CD4-positive, alpha-beta T cell (primary cell): ENCODE measurements at places on chromosomes 4 and X.

- no peak for DNase-seq
Observed at GRCh38 chr4:42636645-42636949, 20.3 kb downstream of the ATP8A1 start.

GRCh38 chr4:123785538-123785937 is 388.9 kb downstream of the SPRY1 start:
- DNase-seq, result no peak

- DNase-seq, result no peak
Observed at GRCh38 chrX:145881175-145881995, 63.8 kb downstream of the SLITRK2 start.

DNA sequence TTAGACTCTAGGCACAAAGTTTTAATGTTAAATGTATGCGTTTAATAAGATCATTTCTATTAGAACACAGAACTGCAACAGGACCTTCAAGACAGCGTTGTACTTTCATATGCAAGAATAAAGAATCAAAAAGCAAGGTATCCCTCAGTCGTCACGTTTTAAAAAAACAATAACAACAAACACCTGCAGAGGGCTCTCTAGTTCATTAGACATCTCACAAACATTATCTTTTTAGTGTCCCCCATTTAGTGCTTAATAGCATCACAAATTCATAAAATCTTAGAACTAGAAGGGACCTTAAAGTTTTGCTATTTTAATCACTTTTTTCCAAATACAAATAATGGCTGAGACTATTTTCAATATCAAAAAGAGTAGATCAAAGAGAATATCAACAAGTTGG is 236.6 kb downstream of the DCHS2 start:
- no peak for DNase-seq

GRCh38 chrX:13266641-13267345 is 53.1 kb downstream of the ATXN3L start:
- no peak for DNase-seq

DNA sequence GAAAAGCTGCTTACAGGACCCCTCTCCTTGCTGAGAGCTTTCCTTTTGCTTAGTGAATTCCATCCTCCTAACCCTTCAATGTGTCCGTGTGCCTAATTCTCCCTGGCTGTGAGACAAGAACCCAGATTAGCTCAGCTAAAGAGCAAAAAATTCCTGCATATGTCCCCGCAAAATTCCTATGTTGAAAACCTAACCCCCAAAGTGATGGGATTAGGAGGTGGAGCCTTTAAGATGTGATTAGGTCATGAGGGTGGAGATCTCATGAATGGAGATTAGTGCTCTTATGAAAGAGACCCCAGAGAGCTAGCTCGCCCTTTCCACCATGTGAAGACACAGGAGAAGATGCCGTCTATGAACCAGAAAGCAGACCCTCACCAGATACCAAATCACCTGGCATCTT is 503.0 kb upstream of the DIAPH2 start:
- DNase-seq, result no peak

- DNase-seq, result no peak
Observed at GRCh38 chr4:73418677-73419076, 14.6 kb downstream of the ALB start.

GRCh38 chr4:183571350-183571941 is 66.6 kb downstream of the ING2 start:
- DNase-seq, result no peak

DNA sequence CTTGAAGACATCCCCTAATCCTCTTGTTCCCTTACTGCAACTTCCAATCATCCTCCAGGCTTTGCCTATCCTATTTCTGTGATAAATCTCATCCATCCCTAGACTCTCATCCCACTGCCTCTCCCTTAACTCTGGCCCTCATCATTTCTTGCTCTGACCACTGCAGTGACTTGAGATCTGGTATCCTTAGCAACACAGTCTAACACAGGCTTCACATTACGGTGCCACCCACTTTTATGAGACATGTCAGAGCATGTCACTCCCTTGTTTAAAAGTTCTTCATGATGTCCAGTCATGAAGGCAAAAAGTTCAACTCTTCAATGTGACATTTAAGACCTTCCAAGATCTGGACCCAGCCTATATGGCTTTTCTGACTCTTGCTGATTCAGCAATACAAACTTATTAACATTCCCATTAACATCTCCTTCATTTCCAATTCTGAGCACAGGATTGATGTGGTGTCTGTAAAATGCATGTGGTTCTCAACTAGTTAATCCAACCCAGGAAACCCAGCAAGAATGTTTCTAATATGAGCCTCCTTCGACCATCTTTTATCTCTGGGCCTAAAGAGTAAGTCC is 64.0 kb downstream of the OR13H1 start:
- DNase-seq, result no peak

- no peak for DNase-seq
Observed at GRCh38 chrX:35357656-35358055, 415.1 kb downstream of the FAM47B start.

GRCh38 chr4:97819294-97819693 is 324.0 kb downstream of the STPG2 start:
- DNase-seq, result no peak

DNA sequence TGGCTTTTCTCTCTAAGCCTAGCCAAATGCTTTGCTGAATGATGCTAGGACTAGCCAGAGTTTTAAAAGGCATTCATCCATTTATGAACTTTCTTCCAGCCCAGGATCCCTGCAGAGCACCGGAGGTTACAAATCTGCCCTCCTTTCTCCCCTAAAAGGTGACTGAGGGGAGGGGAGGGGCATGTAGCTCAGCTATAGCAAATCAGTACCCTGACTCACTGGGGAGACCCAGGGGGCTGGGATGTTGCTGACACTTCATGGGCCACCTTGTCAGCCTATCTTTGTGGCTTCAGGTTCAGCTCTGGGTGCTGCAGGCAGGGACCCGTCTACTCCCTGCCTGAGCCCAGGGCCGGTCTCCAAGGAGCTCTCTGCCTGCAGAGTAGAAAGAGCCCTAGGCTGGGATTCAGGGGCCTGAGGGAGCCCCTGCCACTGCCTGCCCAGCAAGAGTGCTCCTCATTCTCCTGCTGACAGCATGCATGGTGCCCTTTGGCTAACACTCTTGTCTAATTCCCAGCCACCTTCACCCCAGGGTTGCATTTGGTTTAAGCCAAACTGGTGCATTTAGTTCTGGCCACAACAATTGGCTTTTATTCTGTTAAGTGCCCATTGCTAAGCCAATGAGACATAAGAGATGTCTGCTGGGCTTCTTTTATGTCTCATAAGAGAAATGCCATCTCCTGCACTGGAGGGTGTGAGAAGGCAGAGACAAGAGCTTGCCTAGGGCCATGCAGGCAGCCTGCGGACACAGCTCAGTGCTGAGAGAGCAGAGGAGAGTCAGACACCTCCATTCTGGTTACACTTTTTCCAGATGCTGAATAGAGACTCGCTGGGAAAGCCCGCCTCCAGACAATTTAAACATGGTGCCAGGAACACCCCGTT is 11.9 kb upstream of the UBA6 start:
- DNase-seq, result no peak

GRCh38 chrX:110026099-110026844 is 23.4 kb downstream of the TMEM164 start:
- DNase-seq, result no peak

DNA sequence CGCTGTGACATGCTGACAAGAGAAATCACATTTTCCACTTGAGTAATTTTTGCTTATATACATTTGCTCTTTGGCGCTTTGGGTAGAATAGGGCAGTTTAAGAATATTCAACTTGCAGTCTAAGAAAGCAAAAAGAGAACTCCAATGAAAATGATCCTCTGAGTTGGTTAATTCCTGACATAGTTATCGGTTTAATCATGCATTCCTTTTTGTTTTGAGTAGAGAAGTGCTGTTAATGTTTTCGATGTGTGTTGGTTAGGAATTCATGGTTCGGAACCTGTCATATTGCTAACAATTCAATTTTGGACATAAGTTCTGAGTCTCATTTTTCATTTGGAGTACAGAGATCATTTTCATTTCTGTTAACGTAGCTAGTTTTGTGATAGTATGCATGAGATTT is 700.6 kb upstream of the PITX2 start:
- no peak for DNase-seq

DNA sequence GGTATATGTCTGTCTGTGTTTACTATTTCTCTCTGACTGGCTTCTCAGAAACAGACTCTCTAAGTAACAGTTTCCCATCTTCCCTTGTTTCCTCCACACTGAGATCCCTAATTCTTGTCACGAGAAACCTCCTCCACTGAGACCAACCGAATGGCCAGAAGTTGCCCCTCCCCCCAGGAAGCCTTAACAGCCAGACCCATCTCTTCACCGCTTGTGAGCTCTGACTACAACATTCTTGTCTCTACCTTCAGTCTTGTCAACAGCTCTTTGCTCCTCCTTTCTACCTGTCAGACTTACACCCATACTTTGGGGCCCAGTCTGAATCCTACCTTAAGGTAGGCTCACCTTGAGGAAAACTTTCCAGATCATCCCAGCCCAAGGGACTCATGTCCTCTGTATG is 90.8 kb downstream of the NHSL2 start:
- no peak for DNase-seq

DNA sequence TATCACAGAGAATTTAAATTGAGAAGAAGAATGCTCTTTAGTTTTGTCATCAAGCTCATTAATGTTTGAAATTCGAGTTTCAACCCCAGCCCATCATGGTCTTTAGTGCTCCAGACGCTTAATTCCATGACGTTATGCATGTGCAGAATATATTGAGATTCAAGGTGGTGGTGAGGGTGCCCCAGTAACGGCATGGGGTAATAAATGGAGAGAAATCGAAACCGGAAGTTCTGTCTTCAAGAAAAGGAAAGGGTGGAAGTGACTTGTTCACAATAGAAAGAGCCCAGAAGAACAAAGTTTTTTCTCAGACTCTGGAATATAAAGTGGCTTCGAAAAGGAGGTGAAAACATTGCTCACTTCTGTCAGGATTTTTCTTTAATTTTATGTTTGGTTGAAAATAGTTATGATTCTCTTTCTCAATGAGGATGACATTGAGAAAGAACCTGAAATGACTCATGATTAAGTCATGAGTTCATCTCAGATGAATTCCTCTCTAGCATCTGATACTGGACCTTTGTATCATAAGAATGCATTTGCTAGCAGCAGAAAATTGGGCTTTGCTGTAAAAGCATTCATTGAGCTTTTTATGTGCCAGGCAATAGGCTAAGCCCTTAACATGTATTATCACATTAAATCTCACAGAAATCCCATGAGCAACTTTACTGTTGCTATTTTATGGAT is 779 bp upstream of the DDX60L start:
- DNase-seq, result peak; percentile 20

GRCh38 chr4:163542275-163542674 is 47.8 kb downstream of the TMA16 start:
- DNase-seq, result no peak

- peak; percentile 9 for DNase-seq
Observed at GRCh38 chrX:16786791-16787735, 797 bp downstream of the TXLNG start.

DNA sequence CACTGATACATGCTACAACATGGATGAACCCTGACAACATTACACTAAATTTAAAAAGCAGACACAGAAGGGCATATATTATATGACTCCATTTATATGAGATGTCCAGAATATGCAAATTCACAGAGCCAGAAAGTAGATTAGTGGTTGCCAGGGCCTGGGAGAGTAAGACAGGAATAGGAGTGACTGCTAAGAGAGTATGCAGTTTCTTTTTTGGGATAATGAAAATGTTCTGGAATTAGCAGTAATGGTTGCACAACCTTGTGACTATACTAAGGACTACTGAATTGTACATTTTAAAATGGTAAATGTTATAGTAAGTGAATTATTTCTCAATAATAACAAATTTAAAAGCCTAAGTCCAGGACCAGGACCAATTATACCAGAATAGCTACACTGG is 29.5 kb upstream of the NUP54 start:
- DNase-seq, result no peak

GRCh38 chr4:153228512-153229140 is 24.4 kb downstream of the TRIM2 start:
- no peak for DNase-seq

GRCh38 chr4:185729391-185729804 is 82.6 kb downstream of the SORBS2 start:
- no peak for DNase-seq

- DNase-seq, result no peak
Observed at GRCh38 chr4:139214039-139214534, 37.1 kb upstream of the ELF2 start.

DNA sequence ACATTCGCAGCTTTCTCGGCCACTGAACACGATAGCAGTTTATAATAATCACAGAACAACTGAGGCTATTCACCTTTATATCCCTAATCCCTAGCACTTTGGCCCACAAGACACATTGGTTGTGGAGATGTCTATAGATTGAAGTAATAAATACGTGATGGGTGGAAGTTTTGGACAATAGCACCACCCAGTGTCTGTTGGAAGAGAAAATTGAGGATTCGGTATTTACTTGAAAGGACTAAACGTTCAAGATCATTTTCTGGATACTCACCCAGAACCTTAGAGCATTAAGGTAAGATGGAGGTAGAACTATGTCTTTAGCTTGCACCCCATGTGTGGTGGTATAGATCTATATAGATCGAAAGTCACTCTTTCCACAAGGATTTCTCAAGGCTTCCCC is 787 bp upstream of the TMSB15A start:
- no peak for DNase-seq

- no peak for DNase-seq
Observed at GRCh38 chr4:130422261-130422660, 1326.3 kb downstream of the C4orf33 start.

- no peak for DNase-seq
Observed at GRCh38 chr4:74654230-74654681, 140.1 kb downstream of the BTC start.

DNA sequence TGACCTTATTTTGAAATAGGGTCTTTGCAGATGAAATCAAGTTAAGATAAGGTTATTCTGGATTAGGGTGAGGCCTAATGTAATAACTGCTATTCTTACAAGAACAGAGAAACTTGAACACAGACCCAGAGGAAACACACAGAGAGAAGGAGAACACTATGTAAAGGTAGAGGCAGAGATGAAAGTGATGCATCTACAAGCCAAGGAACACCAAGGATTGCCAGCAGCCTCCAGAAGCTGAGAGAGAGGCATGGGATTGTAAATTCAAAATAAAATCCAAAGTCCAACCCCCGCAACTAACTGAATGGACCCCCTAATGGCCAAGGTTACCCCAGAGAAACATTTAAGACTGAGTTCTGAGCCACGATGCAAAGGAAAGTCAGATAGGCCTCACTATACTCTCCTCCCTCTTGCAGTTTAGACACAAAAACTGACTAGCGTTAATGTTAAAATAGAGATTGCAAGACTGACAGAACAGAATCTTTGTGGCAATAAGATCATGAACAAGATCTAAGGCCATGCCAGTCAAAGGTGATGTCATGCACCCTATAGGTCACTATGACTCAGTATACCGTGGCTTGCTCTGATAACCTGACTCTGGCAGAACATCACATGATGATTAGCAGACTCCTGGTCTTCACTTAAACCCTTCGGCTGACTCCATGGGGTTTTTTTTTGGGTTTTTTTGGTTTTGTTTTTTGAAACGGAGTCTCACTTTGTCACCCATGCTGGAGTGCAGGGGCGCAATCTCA is 42.9 kb downstream of the DDX60L start:
- no peak for DNase-seq

GRCh38 chr4:187849556-187850225 is 145.9 kb upstream of the ZFP42 start:
- no peak for DNase-seq
